Activated CD4-positive, alpha-beta memory T cell treated with anti-CD3 and anti-CD28 coated beads, Interleukin-2, amount 10 ng/mL, durations not matched to agents 7 days and 5 days (primary cell): ENCODE measurements at places on chromosomes 3 and 15. TPM values are rescaled to one million over a fixed set of nuclear protein-coding genes. Genes with fewer than 3 reads are reported as not detected.
A peak's percentile ranks its signal among the peaks of the same experiment; 100 is the strongest.

DNA sequence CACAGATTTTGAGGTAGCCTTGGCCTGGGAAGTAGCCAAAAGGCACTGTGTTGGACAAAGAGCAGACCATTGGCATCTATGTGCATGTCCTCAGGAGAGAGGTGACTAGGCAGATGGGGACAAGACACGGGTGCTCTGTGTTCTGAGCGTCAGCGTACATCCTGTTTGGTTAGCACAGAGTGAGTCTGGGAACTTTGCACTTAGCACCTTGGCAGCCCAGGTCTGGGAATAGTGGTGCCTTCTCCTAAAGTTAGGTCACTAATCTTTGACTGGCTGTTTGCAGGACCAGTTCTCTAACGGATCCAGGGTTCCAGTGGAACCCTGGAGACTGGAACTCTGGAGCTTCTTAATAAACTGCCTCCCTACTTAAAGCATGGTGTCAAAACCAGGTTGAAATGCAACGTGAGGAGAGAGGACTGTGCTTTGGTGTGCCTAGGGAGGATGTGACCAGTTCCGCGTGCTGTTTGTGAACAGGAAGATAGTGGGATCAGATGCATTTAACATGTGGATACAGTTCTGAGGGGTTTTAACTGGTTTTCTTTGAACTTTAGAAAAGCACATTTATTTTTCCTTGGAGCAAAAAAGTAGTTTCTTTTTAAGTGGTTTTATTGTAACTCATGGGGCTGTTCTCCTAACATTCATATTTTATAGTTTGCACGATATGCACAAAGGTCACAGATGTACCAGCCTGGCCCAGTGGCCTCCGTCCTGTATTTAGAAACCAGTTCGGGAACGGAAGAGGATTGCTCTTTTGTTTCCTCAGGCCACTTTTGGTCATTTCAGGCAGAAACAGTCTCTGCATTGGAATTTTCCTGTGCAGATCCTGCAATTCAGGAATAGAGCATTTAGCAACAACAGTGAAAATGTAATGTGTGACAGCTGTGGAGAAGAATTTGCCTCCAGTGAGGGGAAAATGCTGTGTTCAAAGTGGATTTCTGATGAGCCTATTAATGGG, 48.8 kb downstream of the ABHD2 start:
- peaks cover 43% of the 10 kb centered on the region for H3K4me1 ChIP-seq
- peak overlapping the region; percentile 11 for H3K27ac ChIP-seq
- no peak for DNase-seq
- H3K27me3 ChIP-seq = no peaks in the 10 kb centered on the region
- H3K36me3 ChIP-seq = peaks cover 13% of the 10 kb centered on the region
- H3K4me3 ChIP-seq = no peak overlapping the region

DNA sequence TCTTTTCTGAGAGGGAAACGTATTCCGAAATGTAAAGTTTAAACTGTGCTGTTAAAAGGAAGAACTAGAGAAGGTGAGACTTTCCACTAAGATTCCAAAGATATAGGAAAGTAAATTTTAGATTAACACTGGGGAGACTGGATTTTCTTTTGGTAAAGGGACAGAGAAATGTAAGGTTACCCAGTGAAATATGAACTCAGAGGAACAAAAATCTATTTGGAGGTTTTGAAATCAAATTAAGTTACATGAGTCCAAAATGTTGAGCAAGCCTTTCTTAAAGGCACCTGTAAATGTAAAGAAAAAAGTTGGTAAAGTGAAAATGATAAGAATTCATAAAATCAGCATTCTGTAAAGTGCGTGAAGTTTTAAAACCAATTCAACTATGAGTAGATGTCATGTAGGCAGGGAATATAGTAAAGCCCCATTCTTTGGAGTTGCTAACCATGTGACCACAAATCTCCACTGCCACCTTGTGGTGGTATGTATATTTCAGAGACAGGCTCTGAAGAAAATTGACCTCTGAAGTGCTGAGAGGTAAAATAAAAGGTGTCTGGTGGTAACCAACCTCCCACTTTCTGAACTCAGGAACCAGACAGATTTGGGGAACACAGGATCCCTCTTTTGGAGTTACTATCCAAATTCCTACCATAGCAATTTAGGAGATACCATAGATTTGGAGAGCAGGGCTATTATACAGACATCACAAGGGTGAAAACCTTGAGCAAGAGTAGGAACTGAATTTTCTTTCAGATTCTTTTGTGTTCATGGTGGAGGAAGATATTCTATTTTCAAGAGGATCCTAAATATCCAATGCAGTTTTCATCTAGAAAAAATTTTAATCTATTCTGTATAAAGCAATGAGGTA, 215.3 kb downstream of the ROBO2 start:
- no peak overlapping the region for H3K27ac ChIP-seq
- H3K4me1 ChIP-seq = no peaks in the 10 kb centered on the region
- H3K36me3 ChIP-seq = no peaks in the 10 kb centered on the region
- no peak overlapping the region for H3K4me3 ChIP-seq

DNA sequence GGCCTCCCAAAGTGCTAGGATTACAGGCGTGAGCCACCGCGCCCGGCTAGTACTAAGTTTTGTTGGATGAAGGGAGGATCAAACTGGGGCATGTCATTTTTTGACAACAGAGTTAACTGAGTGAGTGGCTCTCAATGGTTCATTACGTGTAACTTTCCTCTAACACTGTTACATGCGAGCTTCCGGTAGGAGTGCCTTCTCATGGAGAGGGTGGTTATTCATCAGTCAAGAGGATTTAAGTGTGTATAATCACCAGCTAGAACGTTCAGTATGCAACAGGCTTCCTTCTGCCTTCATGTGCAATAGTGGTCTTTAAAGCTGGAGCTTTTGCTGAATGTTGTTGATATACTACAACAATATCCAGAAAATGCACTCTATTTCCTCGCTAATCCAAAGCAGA, 19.1 kb upstream of the GOLGA8A start:
- no peaks in the 10 kb centered on the region for H3K4me1 ChIP-seq
- no peak overlapping the region for H3K4me3 ChIP-seq
- peaks cover 19% of the 10 kb centered on the region for H3K27me3 ChIP-seq
- no peak overlapping the region for H3K27ac ChIP-seq

LYZL4 gene
- not detected for total RNA-seq

TMEM212 gene
- total RNA-seq = not detected

CYP8B1 gene
- total RNA-seq = not detected
